ENCODE measurements at places on chromosomes 3 and 15.

- peak; percentile 62 for DNase-seq
Measured at GRCh38 chr3:107981471-107982111, 109.2 kb downstream of the CD47 start.

GRCh38 chr15:32905481-32905880 is 187.7 kb downstream of the GREM1 start:
- DNase-seq: no peak

- DNase-seq: peak; percentile 96
Measured at GRCh38 chr3:61901986-61902385, 340.6 kb downstream of the PTPRG start.

- no peak for DNase-seq
Measured at GRCh38 chr3:117563063-117563462, 853.5 kb downstream of the TUSC7 start.

GRCh38 chr3:62559831-62560445 is 186.6 kb upstream of the FEZF2 start:
- DNase-seq: peak; percentile 3

- DNase-seq: peak; percentile 76
Measured at GRCh38 chr15:67914537-67915460, 75.0 kb upstream of the RNU6-1 start.

- DNase-seq: no peak
Measured at GRCh38 chr3:126340081-126340511, 17.1 kb downstream of the KLF15 start.
